Stimulated activated CD8-positive, alpha-beta memory T cell treated with anti-CD3 and anti-CD28 coated beads, Interleukin-15, amount 100 ng/mL, for 1 hour (primary cell): ENCODE measurements at places on chromosomes 11 and 22.

GRCh38 chr22:31343235-31344191 lies 2.6 kb downstream of the PATZ1 start:
- DNase-seq: no peak

DNA sequence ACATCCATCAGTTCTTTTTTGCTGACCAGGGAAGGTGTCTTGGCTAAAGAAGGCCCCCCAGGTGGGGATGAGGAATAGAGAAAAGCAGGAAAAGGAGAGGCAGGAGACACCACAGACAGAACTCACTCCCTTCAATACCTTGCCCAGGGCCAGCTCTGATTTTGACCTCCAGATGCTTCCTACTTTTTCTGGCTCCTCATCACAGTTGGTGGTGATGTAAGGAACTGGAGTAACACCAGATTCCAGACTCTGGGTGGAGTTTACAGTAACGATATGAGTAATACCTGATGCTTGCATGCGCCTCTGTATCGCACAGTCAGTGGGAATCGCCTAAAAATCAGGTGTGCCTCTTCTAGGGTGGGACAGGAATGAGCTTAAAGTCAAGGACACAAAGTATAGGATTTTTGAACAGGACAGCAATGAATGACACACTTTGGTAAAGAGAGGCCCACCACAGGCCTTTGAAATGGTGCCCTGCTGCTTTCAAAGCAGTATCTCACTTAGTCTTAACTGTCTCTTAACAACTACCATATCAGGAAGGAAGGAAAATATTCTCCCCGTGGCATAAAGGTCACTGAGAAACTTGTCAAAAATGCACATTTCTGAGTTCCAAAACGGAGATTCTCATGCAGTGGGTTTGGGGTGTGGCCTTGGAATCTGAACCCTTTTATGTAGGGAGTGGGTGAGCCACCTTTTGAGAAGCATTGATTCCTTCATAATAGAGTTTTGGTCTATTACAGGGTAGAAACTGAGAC lies 140.8 kb downstream of the SNX19 start:
- DNase-seq: no peak

GRCh38 chr22:46379066-46379930 lies 43.8 kb downstream of the TRMU start:
- no peak for DNase-seq

GRCh38 chr11:70611821-70612220 lies 213.5 kb downstream of the CTTN start:
- DNase-seq: no peak

DNA sequence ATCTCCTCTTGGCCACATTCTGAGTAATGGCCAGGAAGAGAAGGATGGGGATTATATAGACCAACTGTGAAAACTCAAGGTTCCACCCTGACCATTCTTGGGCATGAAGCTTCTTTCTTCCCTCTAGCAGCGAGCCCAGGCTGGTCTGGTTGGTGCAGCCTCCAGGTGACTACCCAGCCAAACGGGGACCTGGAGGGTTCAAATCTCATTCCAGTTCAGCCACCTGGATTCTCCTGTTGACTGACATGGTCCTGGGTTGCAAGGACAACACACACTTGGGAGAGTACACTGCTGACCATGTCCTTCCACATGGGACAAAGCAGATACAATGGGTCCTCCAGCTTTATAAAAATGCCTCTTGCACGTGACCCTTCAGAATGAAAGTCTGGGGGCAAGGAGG lies 67.0 kb downstream of the SHANK2 start:
- DNase-seq: no peak

GRCh38 chr11:80320226-80320625 lies 879.4 kb upstream of the TENM4 start:
- DNase-seq: no peak

DNA sequence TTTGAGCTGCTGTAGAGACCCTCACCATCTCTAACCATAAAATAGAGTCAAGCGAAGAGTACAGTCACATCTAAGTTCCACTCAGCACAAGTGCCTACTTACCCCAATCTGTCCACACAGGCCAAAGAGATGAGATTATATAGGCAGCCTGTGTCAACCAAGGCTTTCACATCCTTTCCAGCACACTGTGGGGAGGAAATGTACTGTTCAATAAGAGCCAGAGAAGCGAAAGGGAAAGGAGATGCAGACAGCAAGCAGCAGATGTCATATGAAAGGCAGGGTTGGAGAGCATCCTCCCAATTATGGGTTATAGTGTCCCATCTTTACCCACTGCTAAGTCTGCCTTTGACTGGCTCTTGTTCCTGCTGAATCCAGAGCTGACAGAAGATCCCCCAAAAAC lies 16.4 kb downstream of the NRIP3 start:
- DNase-seq: no peak

- no peak for DNase-seq
Measured at GRCh38 chr22:36325154-36326031, 62.4 kb downstream of the MYH9 start.

DNA sequence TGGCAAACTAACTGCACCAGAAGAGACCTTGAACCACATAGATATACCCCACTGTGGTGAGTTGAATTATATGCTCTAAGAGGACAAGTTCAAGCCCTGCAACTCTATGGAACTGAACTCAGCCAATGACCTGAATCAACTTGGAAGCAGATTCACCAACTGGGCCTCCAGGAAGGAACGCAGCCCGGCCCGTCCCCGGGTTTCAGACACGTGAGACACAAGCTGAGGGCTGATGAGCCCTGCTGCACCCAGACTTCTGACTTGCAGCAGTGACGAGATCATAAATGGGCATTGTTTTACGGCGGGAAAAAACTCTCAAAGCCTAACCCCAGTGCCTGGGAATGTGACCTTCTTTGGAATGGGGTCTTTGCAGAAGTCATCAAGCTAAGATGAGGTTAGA lies 28.5 kb upstream of the GAL start:
- DNase-seq: no peak

DNA sequence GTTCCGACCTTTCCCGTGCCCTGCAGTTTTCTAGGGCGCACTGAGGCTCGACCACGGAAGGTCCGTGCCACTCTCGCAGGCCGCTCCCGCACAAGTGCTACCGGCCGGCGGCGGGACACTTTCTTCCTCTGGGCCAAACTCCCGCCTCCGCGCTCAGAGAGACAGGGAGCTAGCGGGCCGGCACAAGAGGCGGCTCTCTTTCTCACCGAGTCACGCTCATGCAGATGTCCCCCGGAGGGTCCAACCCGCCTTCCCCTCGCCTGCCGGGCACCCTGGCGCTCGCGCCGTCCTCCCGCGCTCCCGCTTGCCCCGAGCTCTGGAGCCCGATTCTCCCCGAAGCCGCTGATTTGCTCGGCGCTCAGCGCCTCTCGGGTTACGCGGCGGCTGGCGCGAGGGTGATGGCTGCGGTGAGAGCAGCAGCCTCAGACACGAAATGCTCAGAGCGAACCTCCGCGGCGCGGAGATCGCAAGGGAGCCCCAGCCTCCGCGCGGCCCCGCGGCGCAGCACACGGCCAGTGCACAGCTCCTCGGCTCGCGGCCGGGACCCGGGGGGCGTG lies 1.0 kb downstream of the LMO1 start:
- no peak for DNase-seq

DNA sequence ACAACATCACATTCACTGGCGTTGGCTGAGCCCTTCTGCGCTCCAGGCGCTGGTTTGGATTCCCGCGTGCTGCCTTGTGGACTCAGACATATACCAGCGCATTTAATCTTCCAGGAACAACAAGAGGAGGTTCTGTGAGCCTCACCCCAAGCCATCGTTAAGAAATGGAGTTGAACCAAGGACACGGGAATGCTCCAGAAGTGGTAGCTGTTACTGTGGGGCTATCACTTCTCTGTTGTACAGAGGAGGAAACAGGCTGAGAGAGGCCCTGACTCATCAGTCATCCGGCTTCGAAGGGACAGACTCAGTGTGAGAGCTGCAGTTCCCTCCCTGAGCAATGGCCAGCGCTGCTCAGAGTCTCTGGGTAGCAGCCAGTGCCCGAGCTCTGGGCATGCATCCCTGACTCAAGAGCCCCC lies 291.3 kb downstream of the TBC1D22A start:
- DNase-seq: no peak

DNA sequence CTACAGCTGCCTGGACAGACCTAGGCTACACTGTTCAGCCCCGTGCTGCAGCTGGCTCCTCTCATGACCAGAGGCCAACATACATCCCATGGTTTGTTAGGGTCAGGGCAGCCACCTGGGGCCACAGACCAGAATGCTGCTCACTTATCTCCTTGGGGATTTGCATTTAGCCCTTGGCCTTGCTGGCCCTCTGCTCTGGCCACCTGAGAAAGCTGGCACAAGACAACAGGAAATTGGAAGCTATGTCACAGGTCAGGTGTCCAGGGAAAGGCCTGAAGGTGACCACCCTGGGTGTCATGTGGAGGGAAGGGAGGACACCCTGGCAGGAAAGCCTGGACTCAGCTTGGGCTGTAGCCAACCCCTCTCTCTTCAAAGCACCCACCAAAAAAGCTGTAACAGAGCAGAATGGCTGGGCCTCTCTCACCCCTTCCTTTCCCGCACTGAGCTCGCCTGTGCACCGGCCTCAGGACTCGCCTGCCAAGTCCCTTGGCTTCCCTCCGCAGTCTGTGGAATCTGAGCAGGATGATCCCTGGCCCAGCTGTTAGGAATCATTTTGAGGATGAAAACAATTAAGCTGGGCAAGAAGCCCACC lies 86.3 kb downstream of the SNX19 start:
- DNase-seq: no peak

- no peak for DNase-seq
Measured at GRCh38 chr22:39462443-39463221, 5.8 kb downstream of the MGAT3 start.

GRCh38 chr11:67251841-67252240 lies 14.4 kb upstream of the GRK2 start:
- DNase-seq: no peak

DNA sequence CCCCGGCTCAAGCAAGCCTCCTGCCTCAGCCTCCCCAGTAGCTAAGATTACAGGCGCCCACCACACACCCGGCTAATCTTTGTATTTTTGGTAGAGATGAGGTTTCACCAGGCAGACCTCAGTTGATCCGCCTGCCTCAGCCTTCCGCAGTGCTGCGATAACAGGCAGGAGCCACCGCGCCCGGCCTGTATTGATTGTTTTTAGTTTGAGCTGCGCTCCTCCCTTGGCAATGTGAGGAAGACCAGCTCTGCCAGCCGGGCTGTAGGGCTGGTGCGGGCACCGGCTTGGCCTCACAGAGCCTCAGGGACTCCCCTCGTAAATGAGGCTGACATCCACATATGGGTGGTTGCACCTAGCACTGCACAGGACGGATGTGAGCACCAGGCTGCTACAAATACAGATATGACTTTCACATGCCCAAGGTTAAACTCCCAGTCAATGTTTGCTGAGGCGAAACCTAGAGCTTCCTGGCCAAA lies 7.5 kb upstream of the SLC2A11 start:
- DNase-seq: no peak

- no peak for DNase-seq
Measured at GRCh38 chr11:57273448-57274058, 36.5 kb upstream of the APLNR start.

DNA sequence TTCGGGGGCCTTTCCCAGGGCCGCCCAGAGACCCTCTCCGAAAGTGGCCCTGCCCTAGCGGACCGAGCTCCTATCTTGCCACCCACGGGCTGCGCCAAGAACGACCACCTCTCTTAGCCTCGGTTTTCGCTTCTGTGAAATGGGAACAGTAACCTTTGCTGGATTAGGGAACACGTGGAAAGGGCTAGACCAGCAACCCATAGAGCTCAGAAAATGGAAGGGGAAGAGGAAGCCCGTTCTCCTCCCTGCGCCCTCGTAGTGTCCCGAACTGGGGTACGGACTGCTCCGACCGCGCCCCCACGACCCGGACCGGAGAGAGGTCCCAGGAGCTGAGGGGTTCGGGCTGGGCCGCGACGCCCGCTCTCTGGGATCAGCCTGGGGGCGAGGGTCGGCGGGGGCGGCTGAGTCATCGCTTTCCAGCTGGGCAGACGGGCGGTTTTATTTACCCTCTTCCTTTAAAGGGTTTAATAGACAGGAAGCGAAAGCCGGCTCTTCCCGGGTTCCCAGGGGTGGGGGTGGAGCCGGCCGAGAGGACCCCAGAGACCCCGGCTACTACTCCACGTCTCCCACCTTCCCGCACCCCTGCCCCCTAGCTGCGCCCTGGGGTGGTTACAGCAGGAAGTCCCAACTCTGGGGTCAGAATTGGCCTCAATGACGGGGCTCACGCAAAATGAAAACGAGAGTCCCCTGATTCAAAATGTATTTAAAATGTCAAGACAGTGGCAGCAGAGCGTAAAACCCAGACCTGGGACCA lies 907 bp upstream of the PHLDA2 start:
- no peak for DNase-seq

GRCh38 chr22:49934891-49935557 lies 16.6 kb downstream of the CRELD2 start:
- peak; percentile 73 for DNase-seq

- no peak for DNase-seq
Measured at GRCh38 chr11:88015170-88015569, 160.1 kb downstream of the RAB38 start.

DNA sequence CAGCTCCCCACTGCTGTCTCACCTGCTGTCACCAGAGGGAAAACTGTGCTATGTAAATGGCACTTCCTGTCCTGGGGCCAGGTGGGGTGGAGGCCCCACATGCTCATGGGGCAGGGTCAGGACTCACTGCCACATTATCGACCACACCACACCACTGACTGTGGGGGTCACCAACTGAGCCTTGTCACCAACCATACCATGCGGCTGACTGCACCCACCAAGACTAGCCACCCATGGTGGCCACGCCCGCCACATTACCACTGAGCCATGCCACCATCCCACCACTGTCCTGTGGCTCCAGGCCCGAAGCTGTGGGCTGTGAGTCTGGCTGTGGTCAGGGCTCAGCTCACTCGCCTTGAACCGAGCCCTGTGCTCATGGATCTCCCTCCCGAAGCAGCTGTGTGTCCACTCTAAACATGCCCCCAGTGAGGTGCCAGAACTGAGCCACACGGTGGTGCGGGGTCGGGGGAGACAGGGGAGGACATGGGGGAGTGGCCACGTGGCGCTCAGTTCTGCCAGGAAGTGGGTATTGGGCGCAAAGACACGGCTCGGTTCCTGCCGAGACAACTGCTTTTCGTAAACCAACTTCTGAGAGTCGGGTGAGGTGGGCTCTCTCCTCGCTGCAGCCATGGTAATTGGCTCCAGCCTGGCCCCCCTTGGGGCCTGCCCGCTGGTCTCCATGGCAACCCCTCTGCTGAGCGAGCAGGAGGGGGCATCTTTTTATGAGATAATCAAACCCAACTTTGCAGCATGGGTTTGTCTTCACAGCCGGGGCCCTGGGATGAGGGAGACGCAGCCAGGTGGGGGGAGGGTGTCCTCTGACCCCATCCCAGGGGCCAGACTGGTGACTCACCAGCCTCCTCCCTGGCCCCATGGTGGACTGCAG lies 23.2 kb downstream of the RTN4R start:
- DNase-seq: peak; percentile 26

- no peak for DNase-seq
Measured at GRCh38 chr11:125585487-125585886, 7.2 kb upstream of the STT3A start.

- DNase-seq: no peak
Measured at GRCh38 chr11:64876835-64877341, 1.5 kb downstream of the EHD1 start.
